ENCODE measurements at places on chromosomes 1 and 21. TPM values are rescaled to one million over a fixed set of nuclear protein-coding genes. Genes with fewer than 3 reads are reported as not detected.

DNA sequence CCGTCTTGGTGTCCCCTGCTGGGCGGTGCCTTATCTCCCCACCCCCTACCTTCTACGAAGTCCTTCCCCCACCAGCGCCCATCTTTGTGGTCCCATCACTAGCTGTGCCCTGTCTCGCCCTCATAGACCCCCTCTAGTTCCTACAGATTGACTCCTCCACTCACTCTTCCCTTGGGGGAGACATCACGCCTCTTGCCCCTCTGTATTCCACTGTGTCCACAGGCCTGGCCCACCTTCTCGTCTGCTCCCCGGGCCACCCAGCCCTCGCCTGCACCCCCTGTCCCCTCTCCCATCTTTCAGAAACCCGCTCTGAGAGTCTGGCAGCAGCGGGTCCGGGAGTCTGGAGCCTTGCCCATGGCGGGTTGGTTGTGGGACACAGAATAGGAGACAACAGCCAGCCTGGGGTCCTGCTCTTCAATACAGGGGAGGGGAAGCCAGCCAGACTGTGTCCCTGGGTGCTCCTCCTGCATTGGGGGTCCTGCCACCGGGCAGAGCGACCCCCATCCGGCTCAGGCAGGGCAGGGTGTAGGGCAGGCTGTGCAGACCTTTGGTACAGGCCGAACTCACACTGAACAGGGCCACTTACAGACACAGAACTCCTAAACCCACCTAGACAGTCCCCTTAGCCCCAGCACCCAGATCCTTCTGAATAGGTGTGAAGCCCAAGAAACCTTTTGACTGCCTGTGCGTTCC is 1.1 kb downstream of the RNF187 start:
- no peak for DNase-seq

- DNase-seq = peak; percentile 79
Observed at GRCh38 chr1:243316366-243316989, 60.6 kb downstream of the SDCCAG8 start.

Gene KDF1
- polyA plus RNA-seq = 17.2 TPM

GRCh38 chr1:247100676-247101279 is 3.4 kb downstream of the ZNF669 start:
- no peak for DNase-seq

DNA sequence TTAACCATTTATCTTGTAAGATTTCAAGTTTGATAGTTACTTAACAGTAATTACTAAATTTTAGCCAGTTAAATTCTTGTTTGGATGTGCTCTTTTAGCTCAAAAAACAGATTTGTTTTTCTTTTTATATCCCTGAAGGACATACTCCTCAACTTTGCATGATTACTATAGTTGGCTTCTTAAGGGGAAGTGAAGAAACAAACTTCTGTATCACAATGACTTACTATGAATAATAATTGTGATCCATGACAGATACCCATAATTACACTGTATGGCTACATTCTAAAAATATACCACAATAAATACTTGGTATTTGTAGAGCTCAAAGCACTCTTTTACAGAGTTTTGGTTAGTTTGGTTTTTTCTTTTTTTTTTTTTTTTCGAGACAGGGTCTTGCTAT is 55.8 kb downstream of the IARS2 start:
- DNase-seq = no peak

- no peak for DNase-seq
Observed at GRCh38 chr1:17611991-17612390, 72.5 kb downstream of the ARHGEF10L start.

GRCh38 chr1:157407917-157408525 is 144.3 kb downstream of the FCRL5 start:
- DNase-seq = no peak

Gene OVAAL
- polyA plus RNA-seq = not detected

GRCh38 chr1:2632561-2633361 is at the start of gene MMEL1:
Gene MMEL1 (minus strand): TSS chr1:2633016. CDS start chr1:2629484, 3,532 bp downstream.
- DNase-seq = no peak

- peak; percentile 88 for DNase-seq
Observed at GRCh38 chr1:48627486-48627885, 149.2 kb downstream of the BEND5 start.

- DNase-seq = no peak
Observed at GRCh38 chr1:178784131-178784536, 59.1 kb downstream of the RALGPS2 start.

DNA sequence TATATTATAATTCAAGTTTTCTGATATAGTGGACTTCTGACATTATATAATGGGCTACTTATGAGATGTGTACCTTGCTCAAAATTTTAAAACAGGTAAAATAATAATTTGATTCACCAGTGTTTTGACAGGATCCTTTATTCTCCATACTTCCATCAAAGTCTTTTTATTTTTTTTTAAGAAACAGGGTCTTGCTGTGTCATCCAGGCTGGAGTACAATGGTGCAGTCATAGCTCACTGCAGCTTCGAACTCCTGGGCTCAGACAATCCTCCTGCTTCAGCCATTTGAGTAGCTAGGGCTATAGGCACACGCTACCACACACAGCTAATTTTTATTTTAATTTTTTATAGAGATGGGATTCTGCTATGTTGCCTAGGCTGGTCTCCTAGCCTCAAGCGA is 129.4 kb downstream of the NRDC start:
- no peak for DNase-seq

DNA sequence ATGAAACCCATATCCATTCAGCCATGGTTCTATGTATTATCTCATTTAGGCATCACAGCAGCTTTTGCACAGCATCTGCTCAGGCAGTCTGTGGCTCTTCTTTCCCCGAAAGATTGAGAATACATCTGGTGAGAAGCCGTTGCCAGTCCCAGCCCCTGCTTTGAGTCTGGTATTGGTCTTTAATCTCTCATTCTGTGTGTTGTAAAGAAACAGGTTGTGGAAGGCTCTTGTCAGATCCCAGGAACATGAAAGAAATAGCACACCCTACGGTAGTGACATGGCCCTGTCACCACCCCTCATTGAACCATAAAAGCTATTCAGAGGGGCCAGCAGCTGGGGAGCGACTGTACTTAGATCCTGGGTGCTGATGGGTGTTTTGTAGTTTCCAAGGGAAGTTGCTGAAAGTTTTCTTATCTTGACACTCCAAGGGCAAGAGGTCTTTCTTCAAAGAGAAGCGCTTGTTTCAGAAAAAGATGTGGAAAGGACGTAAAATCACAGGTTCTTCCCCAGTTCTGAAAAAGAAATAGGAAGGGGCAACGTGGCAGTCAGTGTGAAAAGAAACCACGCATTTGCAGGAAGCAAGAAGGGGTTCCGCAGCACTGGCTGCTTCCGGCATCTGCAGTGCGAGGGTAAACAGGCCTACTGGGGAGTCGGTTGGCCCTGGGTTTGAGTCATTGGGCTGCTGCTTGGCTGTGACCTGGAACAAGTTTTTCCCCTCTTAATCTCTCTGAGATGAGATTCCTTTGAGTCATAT is 145.0 kb downstream of the DHRS3 start:
- no peak for DNase-seq

- DNase-seq = no peak
Observed at GRCh38 chr1:26075421-26076144, 8.2 kb upstream of the TRIM63 start.

- DNase-seq = no peak
Observed at GRCh38 chr1:53631622-53632310, 107.2 kb downstream of the GLIS1 start.

Gene ADAMTS1
- 21.6 TPM for polyA plus RNA-seq

DNA sequence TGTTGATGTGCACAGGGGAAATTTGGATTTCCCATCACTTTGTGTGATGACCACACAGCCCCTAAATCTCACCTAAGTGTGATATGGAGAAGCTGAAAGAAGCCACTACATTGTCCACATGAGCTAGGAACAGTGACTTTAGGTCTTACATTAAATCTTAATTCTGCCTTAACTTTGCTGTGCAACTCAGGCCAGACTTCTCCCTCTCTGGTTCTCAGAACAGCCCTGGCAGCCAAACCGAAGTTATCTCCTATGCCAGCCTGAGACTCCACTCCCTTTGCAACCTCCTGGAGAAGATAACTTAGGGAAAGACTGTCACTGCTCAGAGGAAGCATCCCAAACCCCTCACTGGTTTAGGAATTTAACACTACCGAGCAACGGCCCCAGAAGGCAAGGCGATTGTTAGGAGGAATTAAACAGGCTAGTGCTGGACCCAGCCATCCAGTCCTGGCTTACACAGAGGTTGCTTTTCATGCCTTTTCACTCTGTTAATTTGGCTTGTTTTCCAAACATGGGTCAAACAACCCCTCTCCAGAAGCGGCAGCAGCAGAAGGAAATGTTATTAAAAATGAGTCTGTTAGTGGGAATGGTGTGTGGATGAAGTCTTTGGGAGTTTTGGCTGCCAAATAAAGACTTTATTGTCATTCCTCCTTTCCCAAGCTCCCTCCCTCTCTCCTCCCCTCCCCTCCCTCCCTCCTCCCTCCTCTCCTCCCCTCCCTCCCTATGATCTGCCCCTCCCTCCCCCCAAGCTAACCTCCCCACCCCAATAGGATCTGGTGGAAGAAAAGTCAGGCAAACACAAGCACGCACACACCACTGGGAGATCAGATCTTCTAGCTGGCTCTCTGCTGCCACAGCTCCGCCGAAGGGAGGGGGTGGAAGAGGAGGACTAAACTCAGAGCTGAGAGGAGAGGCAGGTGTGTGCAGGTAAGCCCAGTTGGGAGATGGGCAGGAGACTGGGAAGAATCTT is at the start of gene PRELP:
PRELP (plus strand) TSS at position 795 of the 970 bp plus-strand sequence. CDS start 7,379 bp downstream, outside the sequence.
- peak; percentile 54 for DNase-seq

Gene CFHR1
- polyA plus RNA-seq = not detected

GRCh38 chr1:87669674-87670073 is 341.0 kb downstream of the LMO4 start:
- no peak for DNase-seq

DNA sequence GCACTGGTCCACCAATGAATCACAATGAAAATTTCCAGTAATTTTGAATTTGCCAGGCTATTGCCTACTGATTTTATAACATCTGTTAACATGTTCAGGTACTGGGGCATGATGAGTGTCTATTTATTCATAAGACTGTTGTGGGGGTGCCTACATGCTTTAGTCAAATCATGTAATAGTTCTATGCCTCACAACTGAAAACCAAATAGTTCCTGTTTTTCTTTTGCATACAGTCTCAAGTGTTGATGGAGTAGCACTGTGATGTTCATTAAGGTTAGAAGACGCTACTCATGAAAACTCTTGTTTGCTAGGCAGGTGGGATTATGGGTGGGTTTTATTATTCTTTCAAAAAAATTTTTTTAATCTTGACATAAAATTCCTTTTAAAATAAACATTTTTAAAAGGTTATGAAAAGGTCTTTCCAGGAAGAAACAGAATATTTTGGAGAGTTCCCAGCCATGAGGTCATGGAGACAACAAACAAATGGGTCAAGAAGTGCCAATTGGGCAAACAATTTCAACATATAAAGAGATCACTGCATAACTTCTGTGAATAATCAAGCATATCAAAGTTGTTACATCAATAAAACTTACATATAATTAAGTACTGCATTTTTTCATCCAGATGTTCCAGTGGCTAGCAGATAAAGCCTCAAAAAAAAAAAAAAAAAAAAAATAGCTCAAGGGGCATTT is 40.2 kb upstream of the NHLH2 start:
- no peak for DNase-seq

DNA sequence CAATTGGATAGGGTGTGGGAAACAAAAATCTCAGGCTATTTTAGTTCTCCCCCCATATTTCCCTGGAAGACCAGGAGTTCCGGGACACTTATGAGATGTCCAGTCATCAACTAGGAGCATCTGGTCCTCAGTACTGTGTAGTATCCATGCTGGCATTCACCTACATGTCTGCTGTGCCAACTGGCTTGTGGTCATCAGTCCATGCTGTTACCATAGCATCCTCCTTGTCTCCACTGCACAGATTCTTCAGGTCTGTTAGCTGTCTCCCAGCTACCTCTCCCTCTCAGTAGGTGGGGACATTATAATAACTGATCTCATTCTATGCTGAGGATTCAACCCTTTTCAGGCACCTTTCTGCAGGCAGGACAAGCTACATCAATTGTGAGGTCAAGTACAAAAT is 302.9 kb downstream of the BARHL2 start:
- no peak for DNase-seq

DNA sequence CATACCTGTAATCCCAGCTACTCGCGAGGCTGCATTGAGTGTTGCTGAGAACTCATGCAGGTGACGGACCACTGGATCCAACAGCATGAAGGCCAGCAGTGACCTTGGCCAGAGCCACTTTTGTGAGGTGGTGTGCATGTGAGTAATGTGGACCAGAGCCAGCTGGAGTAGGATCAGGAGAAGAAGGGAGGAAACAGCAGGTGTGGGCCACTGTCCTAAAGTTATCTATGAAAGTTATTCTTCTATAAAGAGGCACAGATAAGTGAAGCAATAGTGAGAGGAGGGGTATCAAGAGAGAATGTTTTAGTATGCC is 47.8 kb downstream of the TCP10L start:
- DNase-seq = no peak

Gene IL20
- polyA plus RNA-seq = not detected

Gene CHRNB2
- 20.1 TPM for polyA plus RNA-seq

GRCh38 chr1:234340528-234340927 is 32.7 kb upstream of the COA6 start:
- no peak for DNase-seq

Gene TIAM1
- polyA plus RNA-seq = 47.1 TPM

Gene GSTM1
- polyA plus RNA-seq = not detected

DNA sequence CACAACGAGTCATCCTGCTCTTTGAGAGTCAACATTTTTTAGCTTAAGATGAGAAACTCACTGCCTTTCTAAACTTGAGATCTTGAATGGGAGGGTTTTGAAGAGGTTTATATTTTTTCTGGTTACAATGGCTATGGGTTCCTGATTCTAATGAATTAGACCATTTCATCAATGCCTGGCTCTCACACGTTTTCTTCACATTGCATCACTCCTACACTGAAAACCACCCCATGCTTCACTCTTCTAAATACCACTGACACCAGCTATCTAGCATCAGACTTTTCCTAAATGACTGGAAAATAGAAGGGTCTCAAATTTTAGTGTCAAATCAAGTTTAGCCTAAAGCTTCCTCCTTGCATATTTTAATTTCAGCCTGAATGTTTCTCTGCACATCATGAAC is 606.1 kb upstream of the USP24 start:
- no peak for DNase-seq

- peak; percentile 86 for DNase-seq
Observed at GRCh38 chr1:214123061-214123784, 135.4 kb downstream of the PROX1 start.

DNA sequence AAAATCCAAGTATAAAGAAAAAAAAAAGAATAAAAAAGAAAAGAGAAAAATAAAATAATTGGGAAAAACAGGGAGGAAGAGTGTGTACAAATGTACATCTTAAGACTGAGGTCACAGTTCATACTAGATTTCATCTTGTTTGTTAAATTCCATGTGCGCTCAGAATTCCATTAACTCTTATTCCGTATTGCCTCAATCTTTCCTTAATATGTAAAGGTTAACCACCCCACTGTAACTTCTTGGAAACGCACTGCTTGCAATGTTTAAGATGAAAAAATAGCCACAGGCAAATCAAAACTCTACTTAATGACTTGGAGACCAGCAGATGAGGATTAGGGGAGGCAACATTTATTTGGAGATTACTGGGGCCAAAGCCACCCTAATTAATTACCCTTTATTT is 23.9 kb upstream of the KCNE1 start:
- DNase-seq = no peak

Gene TP73
- polyA plus RNA-seq = 19.0 TPM

DNA sequence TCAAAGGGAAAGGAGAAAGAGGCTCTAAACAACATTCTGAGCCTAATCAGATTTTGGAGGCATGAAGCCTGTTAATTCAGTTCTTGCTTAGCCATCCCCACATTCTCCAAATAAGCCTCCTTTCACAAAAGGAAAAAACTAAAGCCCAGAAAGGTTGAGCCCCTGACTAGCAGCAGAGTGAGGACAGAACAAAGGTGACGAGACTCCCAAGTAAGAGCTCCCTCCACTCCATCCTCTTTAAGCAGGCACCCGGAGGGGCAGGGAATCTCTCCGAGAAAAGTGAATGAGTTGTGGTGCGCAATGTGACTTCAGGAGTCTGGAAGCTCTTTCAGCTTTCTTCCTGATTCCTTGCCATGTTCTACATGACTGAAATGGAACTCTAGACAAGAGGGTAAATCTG is 43.4 kb upstream of the MYBPHL start:
- no peak for DNase-seq

Data from brain (organoid and tissue), 16 donors.